NCI-H446 treated with DMSO at 0.1 percent for 48 hours (cell line): ENCODE measurements at places on chromosomes 2 and 18.

- DNase-seq = no peak
Observed at GRCh38 chr2:66279024-66279423, 155.9 kb upstream of the MEIS1 start.

GRCh38 chr2:10245661-10246060 is 57.0 kb upstream of the HPCAL1 start:
- DNase-seq = no peak

- peak; percentile 37 for DNase-seq
Observed at GRCh38 chr2:173076581-173077345, 1.1 kb downstream of the MAP3K20 start.

GRCh38 chr2:161063157-161063945 is 96.9 kb upstream of the TANK start:
- DNase-seq = peak; percentile 76

GRCh38 chr2:170512266-170512665 is 202.9 kb upstream of the SP5 start:
- peak; percentile 41 for DNase-seq

DNA sequence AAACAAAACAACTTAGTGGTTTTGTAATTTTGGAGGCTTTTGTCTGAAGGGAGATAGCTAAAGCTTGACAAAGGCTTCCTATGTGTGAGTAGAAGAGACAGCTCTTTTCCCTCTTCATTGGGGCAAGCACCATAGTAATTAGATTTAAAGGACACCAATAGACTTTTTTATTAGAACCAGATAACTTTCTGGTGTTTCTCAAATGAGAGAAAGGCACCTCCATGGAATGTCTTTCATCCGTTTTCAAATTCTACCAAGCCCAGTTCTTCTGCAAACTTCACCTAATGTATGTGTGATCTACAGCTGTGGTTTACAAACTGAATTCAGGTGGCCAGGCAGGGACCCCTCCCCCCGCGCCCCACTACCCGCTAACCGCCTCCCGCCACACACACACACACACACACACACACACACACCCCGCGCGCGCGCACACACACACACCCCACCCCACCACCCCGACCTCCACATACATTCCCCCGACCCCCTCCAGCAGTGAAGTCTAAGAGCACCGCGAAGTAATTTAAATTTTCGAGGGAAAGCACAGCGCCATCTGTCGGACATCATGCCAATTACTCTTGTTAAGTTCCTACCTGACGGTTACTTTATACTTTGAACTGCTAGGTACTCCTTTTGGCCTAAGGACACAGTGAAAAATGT is 31.6 kb upstream of the PPP1R1C start:
- DNase-seq = no peak

- DNase-seq = no peak
Observed at GRCh38 chr2:237688081-237688480, 60.7 kb downstream of the LRRFIP1 start.

DNA sequence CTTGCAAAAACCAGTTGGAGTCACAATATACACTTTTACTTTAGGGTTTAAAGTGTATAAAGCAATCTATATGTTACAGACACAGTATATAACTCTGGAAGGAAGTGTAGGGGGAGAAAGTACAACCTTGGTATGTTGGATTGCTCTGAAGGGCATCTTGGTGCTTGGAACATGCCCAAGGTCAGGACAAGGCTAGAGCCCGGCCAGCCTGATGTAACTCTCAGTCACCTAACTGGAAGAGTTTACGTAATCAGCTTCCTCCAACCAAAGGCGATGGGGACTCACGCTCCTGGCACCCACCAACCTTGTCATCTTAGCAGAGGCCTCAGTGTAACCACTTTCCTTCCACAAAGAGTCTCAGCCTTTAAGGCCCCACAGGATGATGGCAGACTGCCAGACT is 181.1 kb upstream of the ACAA2 start:
- DNase-seq = no peak

- no peak for DNase-seq
Observed at GRCh38 chr2:37569986-37570679, 101.3 kb downstream of the CDC42EP3 start.

GRCh38 chr2:215830304-215830703 is 183.0 kb downstream of the MREG start:
- no peak for DNase-seq

GRCh38 chr18:58186258-58186948 is 142.4 kb downstream of the NEDD4L start:
- peak; percentile 78 for DNase-seq

DNA sequence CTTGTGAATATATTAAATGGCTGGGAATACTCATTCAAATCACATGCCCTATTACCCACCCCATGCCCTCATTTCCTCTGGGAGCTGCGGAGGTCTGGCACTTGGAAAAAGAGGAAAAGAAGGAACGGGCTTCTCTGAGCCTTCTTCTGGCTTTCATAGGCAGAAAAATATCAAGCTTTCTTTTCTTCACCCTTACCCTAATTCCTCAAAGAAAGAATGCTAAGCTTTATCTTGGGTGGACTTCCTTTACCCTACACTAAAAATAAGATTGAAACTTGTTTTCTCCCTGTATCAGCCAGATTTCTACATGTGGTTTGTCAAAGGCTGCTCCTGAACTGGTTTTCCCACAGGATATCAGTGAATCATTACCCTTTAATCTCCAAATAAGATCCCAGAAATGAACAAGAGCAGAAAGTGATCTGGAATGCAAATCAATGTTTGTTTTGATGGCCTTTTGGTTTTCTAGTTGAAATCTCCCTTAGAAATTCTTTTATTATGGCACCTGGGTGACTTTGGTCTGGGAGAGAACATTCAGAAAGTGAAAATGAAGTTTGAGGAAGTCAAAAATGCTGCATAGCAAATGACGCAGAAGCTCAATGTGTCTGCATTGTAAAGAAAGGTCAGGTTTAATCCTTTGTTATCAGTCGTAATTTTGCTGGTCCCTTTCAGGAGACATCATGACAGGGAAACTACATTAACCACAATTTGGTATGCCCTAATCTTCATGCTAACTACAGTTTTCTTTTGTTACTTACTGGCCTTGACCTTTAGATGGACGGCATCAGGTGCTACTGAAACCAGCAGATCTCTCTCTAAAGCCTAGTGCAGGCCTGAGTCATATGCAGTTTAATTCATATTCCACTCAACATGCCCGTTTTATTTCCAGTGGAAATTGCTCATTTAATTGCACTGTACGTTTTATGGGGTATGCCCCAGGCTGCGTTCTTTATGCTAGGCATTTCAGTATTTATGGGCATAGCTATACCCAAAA is 46.6 kb upstream of the HNRNPA3 start:
- peak; percentile 29 for DNase-seq

- DNase-seq = no peak
Observed at GRCh38 chr2:169050476-169051240, 18.7 kb upstream of the DHRS9 start.
